EH (cell line): ENCODE measurements at places on chromosomes 13 and 19.

DNA sequence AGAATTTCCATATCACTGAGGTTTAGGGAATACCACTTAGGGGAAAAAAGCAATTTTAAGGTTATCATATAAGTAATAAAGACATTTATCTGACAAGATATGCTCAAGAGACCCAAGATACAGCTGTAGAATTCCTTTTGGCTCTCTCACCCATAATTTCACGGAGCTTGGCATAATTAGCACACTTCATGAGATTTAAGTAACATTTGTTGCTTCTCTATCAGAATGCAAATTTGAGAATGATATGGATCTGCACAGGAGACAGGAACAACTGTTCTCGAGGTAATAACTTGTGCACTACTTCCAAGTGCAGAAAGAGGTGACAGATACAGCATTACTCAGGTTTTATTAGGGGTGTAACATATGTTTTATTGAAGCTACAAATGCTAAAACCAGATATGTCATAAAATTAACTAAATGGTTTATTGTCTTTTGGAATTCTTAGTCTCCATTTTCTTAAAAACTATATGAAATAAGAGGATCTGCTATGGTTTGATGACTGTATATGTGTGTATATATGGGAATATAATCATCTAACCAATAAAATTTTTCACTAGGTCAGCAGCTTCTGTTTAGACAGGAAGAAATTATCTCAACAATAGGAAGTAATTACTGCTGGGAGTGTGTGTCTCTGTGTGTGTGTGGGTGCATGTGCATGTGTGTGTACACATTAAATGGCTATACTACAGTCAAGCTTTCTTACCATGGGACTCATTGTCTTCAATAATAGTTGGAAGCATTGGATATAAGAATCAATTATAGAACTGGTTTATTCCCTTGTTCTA is 401.3 kb downstream of the PCDH17 start:
- no peak for DNase-seq

GRCh38 chr13:82791035-82791434 is 1091.2 kb downstream of the SLITRK1 start:
- DNase-seq = peak; percentile 3

GRCh38 chr13:43544631-43545030 is 242.1 kb downstream of the ENOX1 start:
- DNase-seq = no peak

- DNase-seq = peak; percentile 82
Measured at GRCh38 chr19:18846862-18847548, 15.2 kb downstream of the UPF1 start.

- DNase-seq = no peak
Measured at GRCh38 chr13:36480726-36481427, 48.6 kb downstream of the CCNA1 start.

DNA sequence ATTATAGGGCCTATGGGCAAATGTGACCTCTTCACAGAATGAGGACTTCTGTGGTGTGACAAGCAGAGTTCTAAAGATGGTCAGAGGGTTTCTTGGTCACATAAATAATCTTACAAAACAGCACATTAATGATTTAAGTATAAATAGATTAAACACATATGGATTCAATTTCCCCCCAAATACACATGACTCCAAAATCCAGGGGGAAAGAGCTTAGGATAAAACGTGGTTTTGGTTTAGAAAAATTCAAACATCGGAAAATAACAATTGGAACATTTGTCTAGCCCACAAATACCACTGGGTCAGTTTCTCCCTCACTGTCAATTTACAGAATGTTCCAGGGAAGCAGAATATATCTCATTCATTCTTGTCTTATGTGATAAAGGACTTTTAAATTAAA is 283.1 kb downstream of the COG6 start:
- no peak for DNase-seq

GRCh38 chr13:31686670-31687425 is 52.5 kb upstream of the RXFP2 start:
- DNase-seq = peak; percentile 15

- no peak for DNase-seq
Measured at GRCh38 chr19:38352611-38353010, 17.0 kb downstream of the CATSPERG start.

- DNase-seq = peak; percentile 81
Measured at GRCh38 chr13:36965767-36966166, 33.4 kb downstream of the ALG5 start.

DNA sequence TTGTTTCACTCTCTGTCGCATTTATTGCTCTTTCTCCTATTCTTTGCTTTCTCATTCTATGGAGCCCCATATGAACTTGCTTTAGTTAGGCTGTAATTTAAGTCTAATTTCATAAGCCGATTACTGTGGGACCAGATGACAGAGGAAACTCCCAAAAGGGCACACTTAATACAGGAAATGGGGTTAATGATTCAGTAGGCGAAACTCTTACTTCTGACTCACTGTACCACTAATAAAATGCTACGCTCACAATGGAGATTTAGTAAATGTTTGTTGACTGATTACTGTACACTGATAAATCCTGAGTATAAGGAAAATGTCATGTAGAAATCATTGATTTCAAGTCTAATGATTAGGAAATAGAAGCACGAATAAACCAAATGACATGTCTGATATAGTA is 276.4 kb downstream of the KLF5 start:
- DNase-seq = peak; percentile 87

DNA sequence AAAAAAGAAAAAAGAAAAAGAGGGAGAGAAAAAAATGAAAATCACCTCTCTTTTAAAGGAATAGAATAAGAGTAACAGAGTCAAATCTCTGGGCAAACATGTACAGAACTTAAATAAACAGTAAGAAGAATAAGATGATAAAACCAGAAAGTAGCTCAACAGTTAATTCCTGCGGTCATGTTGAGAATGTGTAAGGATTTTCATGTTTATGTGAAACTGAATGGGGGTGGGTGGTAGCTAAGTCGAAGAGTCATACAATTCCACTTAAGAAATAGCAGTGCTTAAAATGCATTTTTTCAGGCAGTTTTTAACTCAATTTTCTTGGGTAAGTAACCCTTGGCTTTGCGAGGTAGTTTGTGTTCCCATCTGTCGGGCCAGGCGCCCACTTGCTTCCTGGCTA is 60.9 kb downstream of the PEX11G start:
- DNase-seq = peak; percentile 65

- DNase-seq = no peak
Measured at GRCh38 chr19:33621065-33621785, 528 bp upstream of the CHST8 start.

- DNase-seq = peak; percentile 90
Measured at GRCh38 chr19:15280915-15281683, 48.9 kb upstream of the EPHX3 start.

- DNase-seq = no peak
Measured at GRCh38 chr19:49599378-49600295, 8.7 kb downstream of the PRR12 start.

DNA sequence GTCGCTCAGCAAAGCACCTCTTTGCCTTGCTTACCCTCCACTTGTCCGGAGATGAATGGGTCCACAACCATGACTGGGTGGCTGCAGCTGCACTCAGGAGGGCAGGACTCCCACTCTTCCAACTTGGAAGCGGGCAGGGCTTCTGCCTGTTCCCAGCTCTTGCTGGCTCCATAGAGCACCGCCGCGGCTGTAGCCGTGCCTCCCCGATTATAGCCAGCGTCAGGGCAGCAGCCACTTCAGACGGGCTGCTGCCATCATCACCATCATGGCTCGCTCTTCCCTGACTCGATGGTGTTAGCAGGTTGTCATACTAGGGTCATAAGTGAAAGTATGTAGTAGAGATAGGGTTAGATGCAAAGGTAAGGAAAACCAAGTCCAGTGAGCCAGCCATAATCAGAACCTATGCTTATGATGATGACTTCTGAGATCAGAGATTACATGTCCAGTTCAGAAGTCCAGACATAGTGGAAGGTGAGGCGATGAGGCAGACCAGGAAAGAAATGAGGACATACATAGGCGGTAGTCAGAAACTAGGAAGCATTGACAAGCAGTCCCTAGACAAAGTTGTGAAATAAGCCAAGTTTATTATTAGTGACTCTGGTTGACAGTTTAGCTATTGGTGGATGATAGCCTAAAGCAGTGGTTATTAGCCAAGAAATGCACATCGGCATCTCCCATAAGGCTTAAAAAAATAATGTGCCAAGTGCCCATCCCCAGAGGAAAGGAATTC is 4.4 kb upstream of the INTS6 start:
- DNase-seq = no peak

DNA sequence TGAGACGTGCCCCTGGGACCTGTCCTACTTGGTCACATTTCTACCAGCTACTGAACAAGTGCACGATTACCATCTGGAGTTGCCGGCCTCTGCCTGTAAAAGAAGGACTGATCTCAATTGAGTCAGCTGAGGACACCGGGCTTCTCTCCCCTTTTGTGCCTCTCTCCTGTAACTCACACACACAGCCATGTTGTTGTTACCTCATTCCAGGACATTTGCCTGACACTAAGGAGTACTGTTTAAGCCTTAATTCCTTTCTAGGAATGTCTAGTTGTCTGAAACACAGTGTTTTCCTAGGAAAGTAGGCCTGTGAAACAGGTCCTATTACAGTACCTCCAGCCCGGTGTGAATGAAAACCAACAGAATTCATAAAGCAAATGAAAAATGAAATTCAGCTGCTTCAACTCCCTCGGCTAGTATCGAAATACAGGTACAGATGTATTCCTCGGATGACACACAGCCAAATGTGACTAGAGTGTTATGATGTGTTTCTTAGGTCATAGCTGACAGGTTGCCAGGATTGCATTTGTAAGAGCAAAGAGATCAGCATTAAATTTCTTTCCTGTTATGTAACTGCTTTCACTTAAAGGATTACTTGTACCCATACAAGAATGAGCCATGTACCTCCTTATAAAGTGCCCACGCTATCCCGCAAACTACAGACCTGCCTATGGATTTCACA is 152.0 kb upstream of the IRS2 start:
- peak; percentile 65 for DNase-seq

DNA sequence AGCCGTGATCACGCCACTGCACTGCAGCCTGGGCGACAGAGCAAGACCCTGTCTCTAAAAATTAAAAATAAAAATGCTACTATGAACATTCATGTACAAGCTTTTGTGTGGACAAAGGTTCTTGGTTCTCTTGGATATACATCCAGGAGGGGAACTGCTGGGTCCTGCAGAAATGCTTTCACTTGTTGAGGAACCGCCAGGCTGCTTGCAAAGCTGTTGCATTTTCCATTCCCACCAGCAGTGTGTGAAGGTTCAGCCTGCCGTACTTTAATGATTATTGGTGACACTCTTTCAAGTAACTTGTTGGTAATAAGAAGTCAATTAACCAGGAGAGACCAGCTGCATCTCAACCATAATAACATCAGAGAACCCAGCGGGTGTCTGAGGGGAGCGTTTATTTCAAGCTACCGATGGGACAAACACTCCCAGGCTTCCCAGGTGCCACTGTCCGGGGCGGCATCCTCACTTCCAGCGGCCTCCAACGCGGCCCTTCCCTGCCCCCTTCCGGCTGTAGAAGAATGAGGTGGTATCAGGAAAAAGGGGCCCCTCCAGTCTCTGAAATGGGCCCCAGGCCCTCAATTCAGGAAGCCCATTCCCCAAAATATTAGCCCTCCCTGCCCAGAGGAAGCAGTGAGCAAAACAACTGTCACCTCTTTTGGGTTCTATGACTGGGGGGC is 15.2 kb upstream of the PPP1R12C start:
- no peak for DNase-seq

DNA sequence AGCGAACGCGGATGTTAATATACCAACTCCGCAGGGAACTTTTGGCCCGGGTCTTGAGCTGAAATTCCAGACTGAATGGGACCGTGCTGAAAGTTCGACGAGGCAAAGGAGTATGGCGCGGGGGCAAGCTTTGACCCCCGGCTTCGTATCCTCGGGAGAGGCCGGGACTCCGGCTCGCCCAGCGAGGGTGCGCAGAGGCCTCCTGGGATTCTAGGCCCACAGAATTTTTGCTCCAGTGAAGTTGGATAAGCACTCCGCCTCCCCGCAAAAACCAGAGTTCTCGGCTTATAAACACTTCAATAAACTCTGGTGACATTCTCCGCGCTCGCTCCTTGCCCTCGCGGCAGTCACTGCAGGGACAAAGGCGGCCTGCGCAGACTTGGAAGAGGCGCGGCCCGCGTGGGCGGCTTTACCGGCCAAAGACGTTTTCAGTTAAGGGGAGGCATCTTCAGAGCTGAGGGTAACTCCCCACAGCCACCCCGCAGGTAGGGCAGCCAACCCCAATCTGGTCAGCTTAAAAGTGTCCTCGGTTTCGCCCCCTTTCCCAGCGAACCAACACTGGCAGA is 112.6 kb downstream of the KCNRG start:
- no peak for DNase-seq

GRCh38 chr13:30787738-30788525 is 52.6 kb downstream of the ALOX5AP start:
- DNase-seq = no peak

GRCh38 chr13:69324090-69324886 is 783.3 kb upstream of the ATXN8OS start:
- no peak for DNase-seq

GRCh38 chr13:37390735-37391134 is 207.8 kb downstream of the POSTN start:
- no peak for DNase-seq

- no peak for DNase-seq
Measured at GRCh38 chr19:35460608-35461007, 12.6 kb downstream of the FFAR2 start.

DNA sequence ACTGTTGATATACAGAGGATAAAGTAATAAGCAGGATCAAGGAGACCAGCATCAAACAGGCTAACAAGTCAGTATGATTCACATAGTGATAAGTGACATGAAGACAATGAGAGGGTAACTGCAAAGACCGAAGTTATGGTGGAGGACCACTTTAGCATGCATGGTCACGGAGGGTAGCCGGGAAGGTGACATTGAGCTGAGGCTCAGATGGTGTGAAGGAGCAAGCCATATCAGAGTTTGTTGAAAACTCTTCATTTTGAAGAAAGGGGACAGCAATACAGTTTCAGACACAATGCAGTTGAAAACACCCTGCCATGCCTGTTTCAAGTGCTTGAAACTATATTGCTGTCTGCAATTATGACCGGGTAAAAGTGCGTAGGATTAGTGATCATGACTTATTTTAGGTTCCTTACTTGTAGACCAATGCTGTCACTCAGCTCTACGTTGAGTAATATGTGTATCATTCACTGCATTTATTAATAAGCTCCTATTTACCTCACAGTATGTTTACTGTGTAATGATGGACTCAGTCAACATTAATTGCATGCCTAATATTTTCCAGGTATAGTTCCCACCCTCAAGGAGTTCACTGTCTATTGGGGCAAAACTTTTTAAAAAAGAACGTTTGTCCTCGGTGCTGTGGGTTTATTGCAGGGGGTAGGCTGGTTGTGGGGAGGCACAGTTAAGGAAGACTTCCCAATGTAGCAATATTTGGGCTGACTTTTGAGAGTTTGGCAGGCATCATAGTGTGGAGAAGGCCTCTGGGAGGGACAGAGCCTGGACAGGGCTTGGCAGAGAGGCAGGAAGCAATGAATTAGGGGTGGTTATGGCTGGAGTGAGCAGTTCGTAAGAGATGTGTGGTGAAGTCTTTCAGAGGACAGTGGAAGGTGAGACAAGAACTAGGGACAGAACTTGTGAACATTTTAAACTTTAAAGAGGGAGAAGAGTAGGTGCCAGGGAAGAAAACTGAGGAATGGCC is 3.2 kb downstream of the UBAC2 start:
- no peak for DNase-seq
